ENCODE measurements at places on chromosomes 1 and 21. TPM values are rescaled to one million over a fixed set of nuclear protein-coding genes. Genes with fewer than 3 reads are reported as not detected.

GRCh38 chr1:52002038-52002917, 11.8 kb upstream of the RAB3B start:
- peak; percentile 83 for DNase-seq

- DNase-seq = no peak
Measured at GRCh38 chr1:246781212-246781611, 57.0 kb downstream of the SCCPDH start.

DNA sequence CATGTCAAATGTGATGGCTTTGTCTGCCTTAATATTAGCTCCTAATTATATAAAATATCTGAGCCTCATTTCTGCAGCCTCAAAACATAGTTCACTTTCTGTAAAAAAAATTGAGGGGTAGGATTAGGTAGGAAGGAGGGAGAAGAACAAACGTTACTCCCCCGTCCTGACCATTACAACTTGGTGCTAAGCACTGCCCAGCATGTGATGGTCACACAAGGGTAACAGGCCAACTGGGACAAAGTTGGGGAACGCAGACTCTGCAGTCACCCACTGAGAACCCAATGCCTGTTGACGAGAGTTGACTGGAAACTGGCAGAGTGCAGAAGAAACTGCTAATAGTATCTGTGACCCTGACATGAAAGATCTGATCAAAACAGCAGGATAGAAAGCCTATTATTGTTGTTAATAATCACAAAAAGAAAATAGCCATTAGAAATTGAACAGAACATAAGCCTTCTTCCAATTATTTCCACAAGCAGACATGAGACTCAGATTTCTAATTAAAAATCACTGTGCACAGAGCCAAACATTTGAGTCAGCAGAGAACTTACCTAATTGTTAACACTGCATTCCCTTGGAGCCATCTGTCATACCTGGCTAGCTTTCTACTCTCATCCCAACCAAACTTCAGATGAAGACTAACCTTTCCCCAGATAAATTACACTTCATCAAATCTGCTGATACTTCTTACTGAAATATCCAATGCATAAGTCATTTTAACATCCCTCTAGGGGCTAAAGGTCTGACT, 5.5 kb downstream of the SORT1 start:
- DNase-seq = no peak

- peak; percentile 59 for DNase-seq
Measured at GRCh38 chr1:16900751-16901150, 5.0 kb downstream of the RNU1-2 start.

DNA sequence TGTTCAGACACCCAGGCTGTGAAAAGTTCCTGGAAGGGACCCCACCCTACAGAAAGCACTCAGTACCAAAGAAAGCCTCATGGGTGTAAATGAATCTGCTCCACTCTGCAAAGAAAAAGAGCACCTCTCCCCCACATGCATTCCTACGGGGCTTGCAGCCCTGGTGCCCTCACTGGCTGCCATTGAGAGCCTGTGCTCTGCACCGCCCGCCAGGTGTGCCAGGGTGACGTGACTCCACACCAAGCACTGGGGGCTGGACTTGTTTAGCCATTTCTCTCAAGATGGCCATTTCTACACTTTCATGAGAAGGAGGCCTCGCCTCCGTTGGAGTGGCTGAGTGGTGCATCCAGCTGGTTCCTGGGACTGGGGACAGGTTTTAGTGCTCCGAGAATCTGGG, 380.5 kb upstream of the VAMP3 start:
- no peak for DNase-seq

DNA sequence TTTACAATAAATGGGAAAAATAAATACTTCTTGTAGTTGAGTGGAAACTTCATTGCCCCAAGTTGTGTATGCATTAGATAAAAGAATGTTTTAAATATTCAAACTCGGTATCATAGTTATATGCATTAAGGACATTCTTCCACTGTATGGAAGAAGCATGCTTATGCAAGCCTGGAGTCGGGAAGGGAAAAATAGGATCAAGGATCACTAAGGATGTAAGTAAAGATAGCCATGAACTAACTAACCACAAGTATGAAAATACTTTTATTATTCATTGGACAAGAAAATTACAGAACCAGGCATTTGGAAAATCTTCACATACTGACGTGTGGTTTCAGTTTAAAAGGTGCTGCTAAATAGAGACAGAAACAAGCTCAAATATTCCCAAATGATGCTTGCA, 26.9 kb upstream of the DPYD start:
- DNase-seq = no peak

GRCh38 chr1:40802078-40802741, 18.6 kb downstream of the KCNQ4 start:
- peak; percentile 29 for DNase-seq

DNA sequence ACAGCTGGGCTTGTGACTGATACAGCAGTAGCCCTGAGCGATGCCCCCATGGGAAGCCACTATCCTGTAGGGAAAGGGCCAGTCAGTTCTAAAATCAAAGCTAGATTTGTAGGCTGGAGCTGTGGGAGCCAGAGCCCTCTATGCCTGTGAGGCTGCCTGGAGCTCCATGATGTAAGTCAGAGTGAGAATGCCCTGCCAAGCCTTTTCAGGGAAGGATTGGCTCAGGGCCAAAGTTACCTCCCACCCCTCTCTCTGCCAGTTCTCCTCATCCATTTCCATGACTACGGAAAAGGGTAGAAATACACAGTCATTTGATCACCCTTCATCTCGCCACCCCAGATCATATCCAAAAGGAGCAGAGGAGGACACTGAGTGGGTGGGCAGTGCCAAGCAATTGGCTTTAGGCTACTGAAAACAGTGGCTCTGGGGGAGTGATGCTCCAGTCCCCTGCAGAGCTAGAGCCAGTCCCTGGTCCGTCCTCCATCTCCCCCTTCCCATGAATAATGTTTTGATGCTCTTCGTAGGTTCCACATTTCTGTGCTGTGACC, 59.5 kb upstream of the KCNA3 start:
- DNase-seq = no peak

- DNase-seq = peak; percentile 55
Measured at GRCh38 chr21:41932576-41933312, 21.1 kb downstream of the C2CD2 start.

DNA sequence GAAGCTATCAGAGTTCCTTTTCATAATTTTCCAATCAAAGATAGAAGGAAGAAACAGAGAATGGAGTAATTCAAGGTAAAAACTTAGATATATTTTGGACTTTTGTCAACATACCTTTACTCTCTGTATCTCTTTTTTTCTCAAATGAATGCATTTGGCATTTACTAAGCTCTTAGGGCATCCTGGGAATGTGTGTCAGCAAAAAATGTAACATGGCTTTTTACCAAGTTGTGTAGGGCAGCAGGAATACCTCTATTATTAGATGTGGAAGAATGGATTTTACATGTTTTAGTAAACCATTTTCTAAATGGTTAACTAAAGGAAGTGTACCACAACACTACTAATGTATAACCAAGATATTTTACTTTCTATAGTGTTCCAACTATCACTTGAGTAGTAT, 4.2 kb upstream of the COL11A1 start:
- DNase-seq = no peak

DNA sequence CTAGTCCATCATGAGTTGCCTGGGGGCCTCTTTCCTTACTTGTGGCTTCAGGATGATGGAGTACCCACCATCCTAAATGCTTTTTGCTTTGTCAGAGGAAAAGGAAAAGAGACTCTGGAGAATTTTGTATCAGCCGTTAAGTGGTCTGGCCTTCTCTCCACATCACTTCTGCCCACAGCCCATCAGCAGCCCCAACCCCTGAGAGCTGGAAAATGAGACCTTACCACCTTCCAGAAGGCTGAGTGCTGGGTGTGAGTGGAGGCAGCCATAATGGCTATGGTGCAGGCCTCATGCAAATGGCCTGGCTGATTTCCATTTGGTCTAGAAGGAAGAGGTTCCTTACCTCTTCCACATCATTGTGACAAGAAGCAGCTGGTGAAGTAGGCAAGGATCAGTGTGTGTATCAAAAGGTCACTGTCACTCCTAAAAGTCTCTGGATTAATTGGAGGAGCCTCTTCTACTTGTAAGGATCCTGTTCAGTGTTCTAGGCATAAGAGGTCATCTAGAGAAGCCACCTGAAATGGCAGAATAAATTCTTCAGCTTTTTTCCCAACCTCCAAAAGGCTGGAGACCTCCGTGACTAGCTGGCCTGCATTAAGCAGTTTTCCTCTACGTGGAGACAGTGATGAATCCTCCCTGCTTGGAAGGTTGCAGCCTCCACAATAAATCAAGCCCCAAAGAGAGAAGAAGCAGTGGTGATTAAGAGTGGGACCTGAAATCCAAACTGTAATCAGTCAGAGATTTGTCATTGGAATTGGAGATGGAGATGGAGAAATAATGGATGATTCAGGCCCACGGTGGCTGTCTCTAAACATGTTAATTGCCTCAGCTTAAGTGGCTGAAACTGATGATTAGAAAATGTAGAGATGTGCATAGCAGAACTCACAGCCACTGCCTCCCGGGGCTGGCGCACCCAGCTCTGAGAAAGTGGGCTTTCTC, 111.5 kb downstream of the CNIH3 start:
- no peak for DNase-seq

The TLR5 gene
- not detected for total RNA-seq

The KRTAP21-2 gene
- total RNA-seq = not detected

The TDRD5 gene
- total RNA-seq = not detected

The GREM2 gene
- not detected for total RNA-seq

All from HT1080 (cell line).